Stomach (tissue), 19 donors: ENCODE measurements at places on chromosomes 6 and 20. TPM values are rescaled to one million over a fixed set of nuclear protein-coding genes. Genes with fewer than 3 reads are reported as not detected.

GRCh38 chr20:20888936-20889335, 176.5 kb upstream of the RALGAPA2 start:
- no peaks in the 10 kb centered on the region for H3K36me3 ChIP-seq
- H3K27me3 ChIP-seq = no peaks in the 10 kb centered on the region
- no peak overlapping the region for H3K27ac ChIP-seq
- H3K4me3 ChIP-seq = no peak overlapping the region

The GJA10 gene
- polyA plus RNA-seq = not detected

DNA sequence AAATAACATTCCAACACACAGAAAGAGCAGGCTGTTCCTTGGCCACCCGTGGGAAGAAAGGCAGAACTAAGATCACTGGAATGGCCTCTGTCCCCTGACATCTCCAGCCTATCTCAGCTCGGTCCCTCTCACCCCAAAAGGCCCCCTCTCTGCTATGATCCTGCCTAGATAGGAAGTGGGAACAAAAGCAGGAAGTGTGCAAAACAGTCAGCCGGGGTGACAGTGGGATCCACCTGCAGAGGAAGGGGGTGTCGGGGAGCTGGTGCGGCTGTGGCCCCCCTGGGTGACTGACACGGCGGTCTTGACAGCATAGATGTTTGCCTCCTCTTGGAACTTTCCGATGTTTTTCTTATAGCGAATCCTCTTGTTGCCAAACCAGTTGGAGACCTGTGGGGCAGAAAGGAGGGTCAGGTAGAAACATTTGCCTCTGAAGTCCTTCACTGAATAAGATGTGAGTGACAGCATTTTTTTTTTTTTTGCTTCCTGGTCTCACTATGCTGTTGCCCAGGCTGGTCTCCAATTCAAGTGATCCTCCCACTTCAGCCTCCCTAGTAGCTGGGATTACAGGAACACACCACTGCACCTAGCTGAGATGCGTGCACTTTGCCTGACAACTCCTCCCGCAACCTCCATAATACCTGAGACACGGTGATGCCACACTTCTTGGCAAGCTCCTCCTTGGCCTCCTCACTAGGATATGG, 2.8 kb downstream of the PBX2 start:
- peak overlapping the region; percentile 69 for H3K4me3 ChIP-seq
- no peaks in the 10 kb centered on the region for H3K27me3 ChIP-seq
- H3K36me3 ChIP-seq = peaks cover 40% of the 10 kb centered on the region
- peak overlapping the region; percentile 83 for H3K27ac ChIP-seq
- no peak for DNase-seq

- H3K36me3 ChIP-seq = no peaks in the 10 kb centered on the region
- no peaks in the 10 kb centered on the region for H3K27me3 ChIP-seq
- DNase-seq = no peak
Observed at GRCh38 chr6:135106611-135107010, 52.0 kb upstream of the HBS1L start.

GRCh38 chr6:143969077-143969476, 39.0 kb downstream of the PLAGL1 start:
- DNase-seq = no peak
- H3K4me1 ChIP-seq = peaks cover 24% of the 10 kb centered on the region
- no peaks in the 10 kb centered on the region for H3K36me3 ChIP-seq
- H3K27me3 ChIP-seq = no peaks in the 10 kb centered on the region
